ENCODE measurements at places on chromosomes 6 and 20. TPM values are rescaled to one million over a fixed set of nuclear protein-coding genes. Genes with fewer than 3 reads are reported as not detected.

The TFAP2D gene
- total RNA-seq: not detected

The CAGE1 gene
- 0.18 TPM for total RNA-seq

The RAD21L1 gene
- total RNA-seq: not detected

The ABHD16B gene
- not detected for total RNA-seq

The ELOVL4 gene
- 1.6 TPM for total RNA-seq

The GHRH gene
- not detected for total RNA-seq

The BCAS4 gene
- 44.8 TPM for total RNA-seq

The TGM3 gene
- total RNA-seq: not detected

The OPRL1 gene
- 0.99 TPM for total RNA-seq

The LAMA2 gene
- 0.02 TPM for total RNA-seq

The MRS2 gene
- 22.1 TPM for total RNA-seq

The ENPP5 gene
- total RNA-seq: 0.58 TPM

The CENPW gene
- total RNA-seq: 73.8 TPM

The HCRTR2 gene
- not detected for total RNA-seq

The PI3 gene
- total RNA-seq: not detected

The FUT9 gene
- total RNA-seq: not detected

The CLPSL1 gene
- not detected for total RNA-seq

The RNF8 gene
- total RNA-seq: 28.3 TPM

The NPBWR2 gene
- not detected for total RNA-seq

The BTN1A1 gene
- not detected for total RNA-seq

The FAM50B gene
- total RNA-seq: 10.6 TPM

The HLA-DQA1 gene
- total RNA-seq: 143 TPM

The OPN5 gene
- total RNA-seq: not detected

The SEL1L2 gene
- not detected for total RNA-seq

The ADGRB3 gene
- total RNA-seq: not detected

The HSPA12B gene
- total RNA-seq: not detected

The GTSF1L gene
- total RNA-seq: not detected

The POU5F1 gene
- total RNA-seq: not detected

The CSNK2B gene
- 206 TPM for total RNA-seq

The ZSCAN31 gene
- 1.0 TPM for total RNA-seq

The KHDC1 gene
- 9.2 TPM for total RNA-seq

The NOX3 gene
- not detected for total RNA-seq

The MC3R gene
- not detected for total RNA-seq

Data from activated CD8-positive, alpha-beta memory T cell treated with anti-CD3 and anti-CD28 coated beads, Interleukin-2, amount 10 ng/mL, durations not matched to agents 7 days and 5 days (primary cell).